ENCODE measurements at places on chromosomes 1 and 21.

GRCh38 chr21:42624095-42624790 lies 29.2 kb upstream of the PDE9A start:
- no peak for DNase-seq

GRCh38 chr1:169495916-169496315 lies 10.2 kb upstream of the SLC19A2 start:
- DNase-seq = no peak

DNA sequence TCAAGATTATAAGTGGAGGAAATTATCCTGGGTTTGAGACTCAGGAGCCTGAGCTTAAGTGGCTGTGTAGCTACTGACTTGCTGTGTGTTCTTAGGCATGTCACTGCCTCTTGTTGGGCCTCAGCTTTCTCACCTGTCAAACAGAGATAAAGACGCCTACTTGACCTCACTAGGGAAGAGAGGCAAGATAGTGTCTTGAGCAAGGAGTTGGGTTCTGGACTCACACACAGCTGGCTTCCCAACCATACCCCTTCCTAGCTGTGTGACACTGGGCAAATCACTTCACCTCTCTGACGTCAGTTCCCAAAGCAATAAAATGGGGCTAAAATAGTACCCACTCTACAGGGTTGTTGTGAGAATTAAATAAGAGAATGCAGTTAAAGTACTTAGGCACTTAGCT lies 11.6 kb upstream of the EPB41 start:
- DNase-seq = no peak

- DNase-seq = no peak
These were observed 254.5 kb downstream of the RRAGC start for GRCh38 chr1:38605063-38605462.

DNA sequence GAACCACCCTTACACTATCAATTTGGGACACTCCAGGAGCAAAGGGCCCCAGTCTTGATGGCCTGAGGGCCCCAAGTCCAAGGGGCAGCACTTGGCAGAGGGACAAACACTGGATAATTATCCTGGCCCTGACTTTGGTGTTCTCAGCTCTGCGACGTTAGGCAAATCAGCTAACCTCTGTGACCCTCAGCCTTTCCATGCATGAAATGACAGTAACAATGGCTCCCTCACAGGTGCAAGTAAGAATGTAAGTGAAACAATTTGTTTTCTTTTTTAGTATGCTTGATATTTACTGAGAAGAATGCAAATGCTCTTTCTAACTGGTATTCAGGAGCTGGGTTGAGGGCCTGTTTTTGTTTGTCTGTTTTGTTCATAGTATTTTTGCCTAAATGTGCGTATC lies 61.6 kb upstream of the PRDX6 start:
- DNase-seq = no peak

- no peak for DNase-seq
These were observed 70.3 kb downstream of the SIM2 start for GRCh38 chr21:36769051-36769839.

- DNase-seq = no peak
These were observed 122.3 kb upstream of the C1orf105 start for GRCh38 chr1:172298141-172298540.

DNA sequence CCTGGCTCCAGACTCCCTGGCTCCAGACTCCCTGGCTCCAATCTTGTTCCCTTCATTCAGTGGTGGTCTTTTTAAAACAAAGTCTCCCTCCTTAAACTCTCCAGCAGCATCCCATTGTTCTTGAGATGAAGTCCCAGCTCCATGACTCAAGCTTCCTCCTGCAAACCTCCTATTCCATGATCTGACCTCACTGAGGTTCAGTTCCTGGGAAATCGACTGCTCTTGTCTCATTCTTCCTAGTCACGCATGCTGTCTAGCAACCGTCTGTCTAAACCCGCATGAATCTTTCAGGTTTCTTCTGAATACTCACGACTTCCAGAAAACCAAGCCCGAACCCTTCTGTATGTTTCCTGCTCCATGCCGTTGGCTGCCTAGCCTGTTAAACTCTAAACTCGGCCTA lies 91.9 kb downstream of the RAVER2 start:
- no peak for DNase-seq

GRCh38 chr21:33857846-33858666 lies 57.5 kb downstream of the ATP5PO start:
- DNase-seq = no peak

DNA sequence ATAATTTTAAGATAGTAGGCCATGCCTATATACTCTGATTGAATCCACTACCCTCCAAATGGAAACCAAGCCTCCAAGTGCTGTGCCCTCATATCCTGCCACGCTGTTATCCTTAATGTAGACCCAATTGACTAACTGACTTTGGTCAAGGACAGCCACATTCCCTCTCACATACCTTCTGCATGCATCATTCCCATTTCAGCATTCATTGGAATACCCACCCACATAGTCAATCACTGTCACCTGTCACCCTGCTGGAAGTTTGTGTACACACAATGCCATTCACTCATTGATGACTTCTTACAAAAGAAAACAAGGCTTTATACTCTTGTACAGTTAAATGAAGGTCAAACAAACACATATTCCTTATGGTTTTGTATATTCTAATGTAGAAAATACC lies 221.1 kb upstream of the PBX1 start:
- no peak for DNase-seq

DNA sequence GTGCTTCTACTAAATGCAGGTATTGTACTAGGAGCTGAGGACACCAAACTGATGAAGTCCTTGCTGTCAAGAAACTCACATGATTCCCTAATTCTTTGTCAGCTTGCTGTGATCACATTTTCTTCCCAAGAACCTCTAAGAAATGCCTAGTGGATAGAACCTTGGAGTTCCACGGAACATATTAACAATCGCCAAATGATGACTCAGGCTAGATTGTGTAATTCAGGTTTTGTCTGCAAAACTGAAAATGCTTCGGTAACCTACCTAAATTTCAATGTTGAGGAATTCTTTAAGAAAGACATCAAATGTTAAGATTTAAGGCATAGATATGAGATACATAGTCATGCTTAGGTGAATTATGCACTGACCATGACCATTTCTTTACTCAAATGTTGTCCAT lies 1.7 kb upstream of the GADD45A start:
- no peak for DNase-seq

GRCh38 chr1:183585038-183585437 lies 5.2 kb downstream of the NCF2 start:
- DNase-seq = no peak

DNA sequence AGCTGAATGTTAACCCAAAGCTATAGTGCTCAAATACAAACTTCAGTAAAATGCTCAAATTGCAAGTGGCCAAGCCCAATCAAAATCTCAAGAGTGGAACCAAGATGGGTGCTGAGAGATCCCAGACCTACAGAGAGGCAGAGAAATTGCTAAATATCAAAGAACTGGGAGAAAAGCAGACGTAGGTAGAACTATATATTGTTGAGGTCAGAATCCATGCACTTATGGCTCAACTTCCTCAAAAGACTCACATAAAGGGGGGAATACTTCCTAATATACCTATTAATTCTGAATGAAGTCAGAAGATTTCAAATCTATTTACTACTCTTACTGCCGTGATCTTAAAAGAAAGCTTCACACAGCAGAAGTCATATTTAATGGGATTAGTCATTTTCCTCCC lies 65.2 kb downstream of the PUM1 start:
- no peak for DNase-seq

DNA sequence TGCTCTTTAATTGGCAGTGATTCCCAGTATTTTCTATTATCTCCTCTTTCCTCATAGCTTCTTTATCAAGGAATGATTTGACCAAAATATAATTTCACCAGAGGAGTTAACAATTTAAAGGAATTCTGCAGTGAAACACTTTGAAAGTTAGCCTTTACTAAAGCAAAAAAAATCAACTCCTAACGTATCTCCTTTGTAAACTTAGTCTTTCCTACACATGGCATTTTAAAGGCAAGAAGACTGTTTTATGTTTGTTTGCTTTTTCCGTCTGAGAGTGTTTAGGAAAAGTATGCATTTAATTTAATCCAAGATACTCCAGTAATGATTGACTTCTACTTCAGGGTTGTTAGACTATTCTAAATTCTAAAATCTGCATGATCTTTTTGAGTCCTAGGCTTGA lies 15.9 kb downstream of the ATP6V1G3 start:
- DNase-seq = no peak

- no peak for DNase-seq
These were observed 38.6 kb downstream of the BMP8A start for GRCh38 chr1:39529901-39530535.

DNA sequence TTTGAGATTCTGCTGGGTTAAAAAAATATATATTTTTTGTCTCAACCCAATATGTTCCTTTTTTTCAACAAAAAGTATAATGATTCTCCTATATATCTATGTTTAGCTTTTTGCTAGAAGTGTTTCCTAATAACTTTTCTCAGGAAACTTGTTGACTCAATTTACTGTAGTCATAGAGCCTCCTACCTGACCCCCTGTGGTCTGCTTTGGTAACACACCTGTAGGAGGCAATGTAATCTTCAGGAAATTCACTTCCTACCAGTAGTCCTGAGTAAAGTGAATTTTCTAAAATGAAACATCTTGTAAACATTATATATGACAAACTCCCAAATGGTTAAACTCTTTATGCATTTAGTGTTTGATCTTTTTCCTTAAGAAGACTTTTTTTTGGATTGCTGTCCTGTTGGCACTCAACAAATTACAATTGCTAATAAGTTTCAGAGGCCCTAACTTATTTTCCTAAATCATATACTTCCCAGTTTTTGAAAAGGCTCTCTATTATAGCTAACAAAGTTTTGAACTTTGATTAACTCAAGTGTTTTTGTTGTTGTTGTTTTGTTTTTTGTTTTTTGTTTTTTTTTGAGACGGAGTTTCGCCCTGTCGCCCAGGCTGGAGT lies 118.3 kb downstream of the OLFML2B start:
- DNase-seq = peak; percentile 28

- DNase-seq = no peak
These were observed 262.0 kb upstream of the CXADR start for GRCh38 chr21:17250778-17251241.

DNA sequence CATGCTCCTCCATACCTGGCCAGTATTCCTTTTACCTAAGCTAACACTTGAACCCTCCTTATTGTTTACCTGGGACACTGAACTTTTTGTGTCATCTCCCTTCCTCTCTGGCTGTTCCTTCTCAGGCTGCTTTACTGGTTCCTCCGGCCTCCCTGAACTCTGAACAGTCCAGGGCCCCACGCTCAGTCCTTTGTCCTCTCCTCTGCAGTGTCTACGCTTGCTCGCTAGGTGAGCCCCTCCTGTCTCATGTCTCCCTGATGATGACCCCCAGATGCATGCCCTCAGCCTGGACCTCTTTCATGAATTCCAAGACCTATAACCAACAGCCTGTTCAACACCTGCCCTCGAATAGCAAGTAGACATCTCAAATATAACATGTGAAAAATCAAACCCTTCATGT lies 108.4 kb upstream of the COA6 start:
- no peak for DNase-seq

- DNase-seq = no peak
These were observed 50.9 kb downstream of the PRDM15 start for GRCh38 chr21:41827951-41828883.

DNA sequence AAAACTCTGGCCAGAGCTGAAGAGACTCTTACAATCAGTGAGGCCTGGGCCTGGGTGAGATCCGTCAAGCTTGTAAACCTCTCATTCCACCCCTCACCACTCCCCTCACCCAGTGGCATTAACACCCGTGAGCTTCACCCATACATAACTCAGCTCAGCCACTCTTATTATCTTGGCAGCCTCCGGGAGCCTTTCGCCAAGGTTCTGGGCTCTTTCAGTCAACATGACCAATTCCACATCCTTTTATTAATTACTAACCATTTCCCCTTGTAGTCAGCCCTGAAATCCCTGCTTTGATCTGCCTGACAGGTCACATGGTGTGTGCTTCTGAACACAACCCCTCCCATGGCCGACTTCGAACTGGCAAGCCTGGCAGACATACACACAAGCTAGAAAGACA lies 134.8 kb downstream of the SETD4 start:
- no peak for DNase-seq

DNA sequence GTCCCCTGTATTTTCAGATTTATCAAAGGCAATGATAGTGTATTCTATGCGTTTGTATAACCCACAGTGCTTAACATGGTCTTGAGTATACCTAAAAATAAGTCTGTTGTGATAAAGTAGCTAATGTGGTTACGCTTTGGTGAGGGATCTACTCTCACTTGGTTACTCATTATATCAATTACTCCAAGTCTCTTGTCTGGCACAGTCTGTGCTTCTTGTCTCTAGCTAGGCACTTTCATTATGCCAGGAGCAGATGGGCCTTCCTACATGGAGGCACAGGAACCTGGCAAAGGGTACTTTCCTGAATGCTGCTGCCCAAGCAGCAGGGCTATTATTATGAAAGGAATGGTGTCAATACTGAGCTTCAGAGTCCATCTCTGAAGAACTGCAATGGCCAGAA lies 4.2 kb upstream of the PTPN22 start:
- DNase-seq = peak; percentile 33

GRCh38 chr21:29939924-29940275 lies at the start of gene GRIK1:
GRIK1 (minus strand) TSS chr21:29939996.
- no peak for DNase-seq

DNA sequence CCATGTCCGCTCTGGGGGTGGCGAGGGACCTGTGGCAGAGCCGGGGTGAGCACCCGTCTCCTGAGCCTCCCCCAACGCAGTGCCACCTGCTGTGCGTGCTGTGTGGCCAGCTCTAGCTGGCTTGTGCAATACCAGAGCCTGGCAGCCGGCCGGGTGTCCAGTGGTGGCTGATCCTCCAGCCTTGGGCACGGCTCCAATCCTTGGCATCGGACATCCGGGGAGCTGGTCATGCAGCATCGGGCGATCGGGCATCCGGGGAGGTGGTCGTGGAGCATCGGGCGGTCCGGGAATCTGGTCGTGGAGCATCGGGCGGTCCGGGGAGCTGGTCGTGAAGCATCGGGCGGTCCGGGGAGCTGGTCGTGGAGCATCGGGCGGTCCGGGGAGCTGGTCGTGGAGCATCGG lies 8.1 kb downstream of the SLX9 start:
- no peak for DNase-seq

DNA sequence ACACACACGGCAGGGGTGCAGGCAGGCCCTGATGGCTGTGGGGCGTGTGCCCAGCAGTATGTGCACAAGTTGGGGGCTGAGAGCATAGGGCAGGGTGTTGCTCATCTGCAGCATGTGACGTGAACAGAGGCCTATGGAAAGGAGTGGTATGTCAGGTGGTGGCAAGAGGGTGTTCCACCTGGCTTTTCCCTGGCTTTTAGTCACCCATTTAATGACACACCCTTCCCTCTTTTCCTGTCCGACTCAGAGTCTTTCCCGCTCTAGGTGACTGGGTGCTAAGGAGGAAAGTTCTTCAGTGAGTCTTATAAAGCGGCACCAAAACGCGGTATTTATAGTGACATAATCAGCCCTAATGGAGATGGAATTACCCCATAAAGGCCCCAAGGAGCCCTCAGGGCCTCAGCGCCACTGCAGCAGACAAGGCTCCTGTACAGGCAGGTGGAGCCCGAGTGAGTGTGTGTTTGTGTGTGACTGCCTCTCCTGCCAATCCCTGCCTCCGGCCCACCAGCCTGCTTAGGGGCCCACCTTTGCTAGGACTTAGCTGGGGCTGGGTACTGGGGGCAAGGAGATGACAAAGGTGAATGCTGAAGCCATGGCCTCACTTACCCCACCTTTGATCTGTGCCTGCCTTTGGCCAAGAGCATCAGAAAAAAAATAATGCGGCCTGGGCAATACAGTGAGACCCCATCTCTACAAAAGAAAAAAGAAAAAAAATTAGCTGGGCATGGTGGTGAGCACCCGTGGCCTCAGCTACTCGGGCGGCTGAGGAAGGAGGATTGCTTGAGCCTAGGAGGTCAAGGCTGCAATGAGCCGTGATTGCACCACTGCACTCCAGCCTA lies 3.3 kb upstream of the EPHA2 start:
- DNase-seq = no peak

- DNase-seq = no peak
These were observed 32.1 kb downstream of the LRP8 start for GRCh38 chr1:53295726-53296116.

GRCh38 chr1:96522927-96523326 lies 198.7 kb upstream of the PTBP2 start:
- no peak for DNase-seq

All from CD4-positive, alpha-beta T cell treated with Interleukin-4 for 4 hours (primary cell).